Motor neuron (in vitro differentiated cells): ENCODE measurements at places on chromosomes 11 and 22.

DNA sequence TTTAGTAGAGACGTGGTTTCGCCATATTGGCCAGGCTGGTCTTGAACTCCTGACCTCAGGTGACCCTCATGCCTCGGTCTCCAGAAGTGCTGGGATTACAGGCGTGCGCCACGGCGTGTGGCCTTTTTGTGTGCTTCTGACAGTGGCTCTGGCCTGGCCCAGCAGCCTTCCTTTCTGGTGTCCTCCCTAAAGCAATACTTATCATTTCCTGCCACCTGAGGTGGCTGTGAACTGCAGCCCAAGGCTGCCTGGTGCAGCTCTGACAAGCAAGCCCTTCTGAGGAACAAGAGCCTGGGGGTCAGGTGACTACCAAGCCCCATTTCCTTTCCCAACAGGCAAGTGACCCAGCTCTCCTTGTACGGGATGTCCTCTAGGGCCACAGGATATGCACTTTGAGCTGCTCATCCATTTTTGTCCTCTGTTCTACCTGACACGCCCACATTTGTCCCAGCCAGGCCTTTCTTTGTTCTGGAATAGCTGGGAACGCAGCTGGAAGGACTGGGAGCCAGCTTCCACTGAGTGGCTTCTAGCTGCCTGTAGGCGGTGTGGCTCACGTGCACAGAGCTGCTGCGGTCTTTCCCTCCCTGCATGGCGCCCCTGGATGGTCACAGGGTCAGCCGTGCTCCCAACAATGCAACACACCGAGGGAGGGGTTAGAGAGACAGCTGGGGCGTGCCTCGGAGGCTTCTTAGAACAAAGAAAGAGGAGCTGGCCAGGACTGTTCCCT lies 12.3 kb upstream of the BID start:
- peak; percentile 94 for ATAC-seq

GRCh38 chr22:42519525-42520401 lies at the start of gene RRP7A:
Gene RRP7A (minus strand): TSS chr22:42519796. CDS start chr22:42519786, 10 bp downstream.
- ATAC-seq = peak; percentile 90

DNA sequence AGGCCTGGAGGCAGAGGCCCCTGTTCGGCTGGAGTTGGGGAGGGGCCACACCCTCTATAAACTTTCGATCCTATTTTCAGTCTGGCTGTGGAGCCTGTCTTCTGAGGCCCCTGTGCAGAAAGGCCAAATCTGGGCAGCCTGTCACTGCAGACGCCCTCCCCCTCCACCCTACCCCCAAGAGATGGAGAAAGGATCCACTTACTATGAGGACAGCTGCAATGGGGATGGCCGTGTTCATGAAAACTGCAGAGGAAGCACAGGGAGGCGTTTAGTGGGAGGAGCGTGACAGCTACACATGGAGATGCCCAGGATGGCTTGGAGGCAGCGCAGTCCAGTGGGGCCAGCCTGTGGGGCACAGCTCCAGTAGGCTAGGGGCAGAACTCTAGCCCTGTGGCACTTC lies 43.5 kb upstream of the KCNJ11 start:
- ATAC-seq = no peak

GRCh38 chr11:27413218-27413617 lies 50.2 kb upstream of the CCDC34 start:
- no peak for ATAC-seq

DNA sequence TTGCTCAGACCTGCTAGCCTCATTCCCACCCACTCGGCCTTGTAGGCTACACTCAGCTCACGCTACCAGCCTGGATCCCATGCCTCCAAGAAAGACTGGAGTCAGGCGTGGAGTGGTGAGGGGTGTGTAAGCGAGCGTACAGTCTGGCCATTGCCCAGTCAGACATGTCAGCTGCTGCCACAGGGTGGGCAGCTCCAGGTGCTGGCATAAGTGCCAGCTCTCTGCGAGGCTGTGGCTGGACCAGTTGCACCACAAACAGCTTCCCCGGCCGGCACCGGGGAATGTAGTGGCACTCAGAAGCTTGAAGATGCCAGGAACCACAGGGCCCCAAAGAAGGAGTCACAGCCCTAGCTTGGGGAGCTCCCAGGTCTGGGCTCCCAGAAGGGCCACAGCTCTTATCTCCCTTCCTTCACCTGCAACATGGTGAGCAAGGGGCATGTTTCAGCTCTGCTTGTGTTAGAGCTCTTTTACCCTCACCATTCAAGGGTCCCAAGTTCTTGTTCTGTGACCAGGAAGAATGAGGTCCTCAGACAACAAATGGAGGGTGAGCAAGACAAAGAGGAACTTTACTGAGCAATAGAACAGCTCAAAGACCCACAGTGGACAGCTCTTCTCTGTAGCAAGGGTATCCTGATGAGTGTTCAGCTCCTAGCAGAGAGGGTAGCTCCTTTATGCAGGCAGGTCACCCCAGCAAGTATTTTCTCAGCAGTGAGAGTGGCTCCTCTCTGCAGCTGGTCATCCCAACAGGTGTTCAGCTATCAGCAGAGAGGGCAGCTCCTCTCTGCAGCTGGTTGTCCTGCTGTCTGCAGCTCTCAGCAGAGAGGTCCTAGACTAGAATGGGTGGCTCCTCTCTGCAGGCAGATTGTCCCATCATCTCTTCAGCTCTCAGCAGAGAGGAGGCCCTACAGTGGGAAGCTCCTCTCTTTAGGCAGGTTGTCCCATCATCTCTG lies 6.0 kb downstream of the SBF2 start:
- no peak for ATAC-seq

DNA sequence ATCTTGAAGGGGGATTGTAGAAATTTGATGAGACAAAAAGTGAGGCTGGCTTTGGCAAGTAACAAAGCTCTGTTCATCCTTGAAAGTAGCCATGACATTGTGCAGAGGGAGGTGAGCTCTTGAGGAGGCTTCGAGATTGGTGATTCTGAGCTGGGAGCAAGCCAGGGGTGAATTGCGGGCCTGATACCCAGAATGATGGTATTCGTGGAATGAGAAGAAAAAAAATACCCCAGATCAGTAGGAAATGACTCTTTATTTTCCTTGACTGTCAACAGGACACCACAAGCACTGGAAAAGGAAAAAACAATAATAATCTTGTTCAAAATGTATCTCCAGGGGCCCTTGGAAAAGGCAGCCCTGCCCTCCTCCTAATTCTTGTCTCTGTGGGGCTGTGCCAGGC lies 62.7 kb downstream of the TSPAN18 start:
- ATAC-seq = no peak

GRCh38 chr11:14420223-14420622 lies 61.2 kb upstream of the RRAS2 start:
- ATAC-seq = no peak

GRCh38 chr11:105071089-105071732 lies 26.1 kb upstream of the CARD16 start:
- no peak for ATAC-seq

DNA sequence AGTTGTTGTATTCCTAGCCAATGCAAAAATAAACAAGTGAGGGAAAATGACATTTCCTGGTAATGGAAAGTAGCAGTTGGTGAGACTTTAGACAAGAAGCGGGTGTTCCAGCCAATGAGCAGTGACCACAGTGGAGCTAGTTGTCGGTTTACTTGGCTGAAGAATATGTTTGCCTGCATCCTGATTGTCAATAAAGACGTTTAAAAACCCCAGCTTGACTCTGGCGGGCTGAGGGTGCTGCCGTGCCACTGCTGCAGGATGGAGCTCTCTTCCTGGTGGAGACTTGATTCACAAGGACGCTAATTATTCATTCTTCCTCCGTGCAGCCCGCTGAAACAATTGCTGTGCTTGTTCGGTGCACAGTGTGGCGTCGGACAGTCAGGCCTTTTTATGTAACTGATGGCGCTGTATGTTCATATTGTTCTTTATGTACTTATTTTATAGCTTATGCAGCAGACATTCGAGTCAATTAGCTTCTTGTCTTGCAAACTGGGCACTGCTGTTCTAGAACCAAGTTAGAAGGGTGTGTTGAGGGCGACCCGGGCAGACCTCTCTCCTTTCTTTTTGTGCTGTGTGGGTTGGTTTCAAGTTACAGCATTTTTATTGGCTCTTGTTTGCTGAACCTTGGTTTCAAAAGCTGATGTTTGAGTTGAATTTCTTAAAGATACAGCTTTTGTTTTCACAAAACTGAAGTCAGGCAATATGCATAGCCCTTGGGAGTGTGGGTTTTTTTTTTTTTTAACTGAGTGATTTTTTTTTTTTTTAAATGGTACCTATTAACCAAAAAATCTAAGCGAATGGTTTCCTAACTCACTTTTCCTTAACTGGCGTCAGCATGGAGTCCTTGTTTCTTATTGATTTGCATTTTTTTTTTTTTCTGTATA lies 153.9 kb downstream of the TEAD1 start:
- peak; percentile 92 for ATAC-seq

- ATAC-seq = no peak
These were observed 711 bp downstream of the MAP3K11 start for GRCh38 chr11:65613091-65613928.

DNA sequence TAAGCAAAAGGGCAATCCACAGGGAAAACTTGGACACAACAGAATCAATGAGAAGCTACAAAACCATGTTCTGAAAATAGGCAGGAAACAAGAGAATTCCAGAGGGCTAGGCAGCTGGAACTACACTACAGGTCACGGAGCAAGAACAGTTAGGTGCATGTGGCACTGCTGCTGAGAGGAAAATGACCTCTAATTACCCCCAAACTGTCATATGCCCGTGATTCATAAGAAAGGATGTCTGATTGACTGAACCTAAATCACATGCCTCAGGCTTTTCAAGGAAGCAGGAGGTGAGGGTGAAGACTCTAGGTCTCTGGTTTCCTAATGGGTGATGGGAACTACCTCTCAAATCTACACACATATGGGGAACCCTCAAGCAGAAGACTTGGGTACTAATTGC lies 17.9 kb upstream of the RRAS2 start:
- ATAC-seq = no peak

GRCh38 chr11:19715373-19715772 lies 2.7 kb downstream of the NAV2 start:
- ATAC-seq = no peak

GRCh38 chr22:21622011-21622918 lies 7.6 kb downstream of the YDJC start:
- no peak for ATAC-seq

DNA sequence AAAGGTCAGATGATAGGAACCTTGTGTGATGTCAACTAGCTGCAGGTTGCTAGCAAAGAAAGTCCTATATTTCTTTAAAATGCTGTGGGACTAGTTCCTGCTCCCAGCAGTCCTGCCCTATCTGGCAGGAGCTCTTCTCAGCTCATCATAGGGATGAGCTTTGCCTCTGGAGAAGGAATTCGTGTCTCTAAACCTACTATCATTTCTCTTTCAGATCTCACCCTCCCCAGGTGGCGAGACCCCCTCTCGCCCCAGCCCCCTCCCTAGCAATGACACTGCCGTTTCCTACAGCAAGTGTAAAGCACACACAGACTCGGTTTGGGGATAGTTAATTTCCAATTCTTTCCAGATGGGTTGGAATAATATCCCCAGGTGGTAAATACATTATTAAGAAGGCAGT lies 533.3 kb downstream of the OPCML start:
- no peak for ATAC-seq

DNA sequence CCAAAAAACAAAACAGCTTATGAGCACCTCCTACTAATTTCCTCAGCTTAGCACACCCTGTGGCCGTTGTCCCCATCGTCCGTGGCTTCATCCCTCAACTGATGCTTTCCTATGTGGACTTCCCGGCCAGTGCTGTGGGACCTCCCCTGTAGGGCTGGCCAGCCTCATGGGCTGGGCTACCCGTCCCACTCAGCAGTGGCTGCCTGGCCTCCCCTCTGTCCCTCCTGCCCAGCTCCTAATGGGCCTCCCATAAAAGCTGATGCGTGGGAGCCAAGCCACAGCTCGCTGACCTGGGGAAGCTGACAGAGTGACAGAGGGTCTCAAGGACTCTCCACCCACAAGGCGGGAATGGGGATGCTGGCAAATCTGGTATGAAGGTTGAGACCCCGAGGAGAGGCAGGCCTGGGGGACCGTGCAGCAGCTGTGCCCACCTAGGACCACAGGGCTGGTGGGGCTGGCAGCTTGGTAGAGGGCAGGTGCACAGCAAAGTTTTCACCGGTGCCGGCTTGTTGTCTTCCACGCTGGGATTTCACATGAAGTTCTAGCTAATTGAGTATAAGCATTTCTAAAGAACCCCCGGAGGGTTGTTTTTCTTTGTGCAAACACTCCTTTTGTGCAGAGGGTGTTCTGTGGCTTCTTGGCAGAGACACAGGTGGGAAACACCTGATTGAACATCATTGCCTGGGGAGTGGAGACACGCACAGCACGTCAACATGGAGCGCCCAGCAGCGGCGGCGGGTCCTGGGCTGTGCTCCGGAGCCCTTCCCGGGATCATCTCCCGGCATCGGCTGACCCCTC lies 23.2 kb downstream of the TBX1 start:
- ATAC-seq = no peak

DNA sequence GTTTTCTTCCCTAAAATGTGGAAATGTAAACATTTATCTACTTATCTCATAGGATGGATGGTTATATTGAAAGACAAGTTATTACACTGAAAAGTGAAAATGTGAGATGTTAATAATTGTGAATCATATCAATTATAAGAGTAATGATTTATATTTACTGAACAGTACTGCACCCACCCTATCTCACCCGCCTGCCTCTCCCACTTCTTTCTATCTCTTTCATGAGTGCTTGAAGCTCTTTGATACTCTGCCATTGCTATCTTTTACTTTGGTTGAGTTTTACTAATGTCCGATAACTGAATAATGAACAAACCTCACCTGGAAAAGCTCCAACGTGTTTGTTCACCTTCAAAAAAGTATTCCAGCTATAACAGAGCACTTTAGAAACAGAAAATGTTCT lies 263.0 kb upstream of the UBASH3B start:
- ATAC-seq = no peak

- ATAC-seq = no peak
These were observed 78.1 kb upstream of the ALKBH3 start for GRCh38 chr11:43802509-43802908.

DNA sequence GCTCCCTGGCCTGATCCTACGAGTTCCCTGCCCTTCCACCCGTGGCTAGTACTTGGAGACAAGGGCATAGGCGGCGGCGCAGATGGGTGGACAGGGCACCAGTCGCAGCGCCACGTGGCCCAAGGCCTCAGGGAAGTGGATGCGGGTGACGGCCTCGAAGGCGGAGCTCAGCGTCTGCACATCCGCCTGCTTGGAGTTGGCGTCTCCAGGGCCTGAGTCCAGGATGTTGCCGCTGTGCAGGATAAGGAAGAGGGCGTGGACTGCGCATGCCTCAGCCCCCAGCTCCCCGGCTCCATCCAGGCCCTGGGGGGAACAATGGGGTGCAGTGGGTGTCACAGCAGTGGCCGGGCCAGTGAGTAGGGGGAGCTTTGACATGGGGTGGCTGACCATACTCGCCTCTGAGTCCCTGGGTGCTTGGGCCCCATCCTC lies 6.6 kb downstream of the PITPNM1 start:
- no peak for ATAC-seq

GRCh38 chr11:128450882-128451651 lies 136.3 kb downstream of the ETS1 start:
- ATAC-seq = no peak

- ATAC-seq = no peak
These were observed 128.6 kb upstream of the FGF3 start for GRCh38 chr11:69947793-69948255.

GRCh38 chr11:13449522-13449921 lies 13.5 kb downstream of the BTBD10 start:
- no peak for ATAC-seq

- ATAC-seq = peak; percentile 48
These were observed 15.8 kb upstream of the SIK2 start for GRCh38 chr11:111586388-111586831.
